GF-D8 (cell line): ENCODE measurements at places on chromosomes 7 and 10.

DNA sequence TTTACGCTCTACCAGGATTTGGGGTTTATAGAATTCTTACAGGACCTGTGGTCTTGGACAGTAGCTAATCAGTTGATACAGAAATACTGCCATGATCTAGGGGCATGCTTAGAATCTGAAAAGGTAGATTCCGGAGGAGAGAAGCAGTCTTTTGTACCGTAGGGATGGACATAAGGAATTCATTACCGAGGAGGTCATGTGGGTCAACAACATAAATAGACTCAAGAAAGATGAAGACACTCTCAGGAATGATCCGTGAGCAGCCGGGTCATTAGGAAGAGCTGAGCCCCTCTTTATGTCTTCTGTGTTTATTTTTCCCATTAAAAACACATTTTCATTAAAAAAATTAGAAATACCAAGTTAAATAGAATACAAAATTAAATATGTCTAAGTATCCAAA is 160.1 kb upstream of the TNS3 start:
- DNase-seq = no peak

- no peak for DNase-seq
These were observed 17.5 kb downstream of the RP9 start for GRCh38 chr7:33091641-33092191.

GRCh38 chr10:101570428-101571270 is 17.4 kb downstream of the POLL start:
- DNase-seq = no peak

- no peak for DNase-seq
These were observed 15.6 kb downstream of the UBTD1 start for GRCh38 chr10:97514344-97514743.
